ENCODE measurements at places on chromosomes 2 and 18.
A peak's percentile ranks its signal among the peaks of the same experiment; 100 is the strongest.

DNA sequence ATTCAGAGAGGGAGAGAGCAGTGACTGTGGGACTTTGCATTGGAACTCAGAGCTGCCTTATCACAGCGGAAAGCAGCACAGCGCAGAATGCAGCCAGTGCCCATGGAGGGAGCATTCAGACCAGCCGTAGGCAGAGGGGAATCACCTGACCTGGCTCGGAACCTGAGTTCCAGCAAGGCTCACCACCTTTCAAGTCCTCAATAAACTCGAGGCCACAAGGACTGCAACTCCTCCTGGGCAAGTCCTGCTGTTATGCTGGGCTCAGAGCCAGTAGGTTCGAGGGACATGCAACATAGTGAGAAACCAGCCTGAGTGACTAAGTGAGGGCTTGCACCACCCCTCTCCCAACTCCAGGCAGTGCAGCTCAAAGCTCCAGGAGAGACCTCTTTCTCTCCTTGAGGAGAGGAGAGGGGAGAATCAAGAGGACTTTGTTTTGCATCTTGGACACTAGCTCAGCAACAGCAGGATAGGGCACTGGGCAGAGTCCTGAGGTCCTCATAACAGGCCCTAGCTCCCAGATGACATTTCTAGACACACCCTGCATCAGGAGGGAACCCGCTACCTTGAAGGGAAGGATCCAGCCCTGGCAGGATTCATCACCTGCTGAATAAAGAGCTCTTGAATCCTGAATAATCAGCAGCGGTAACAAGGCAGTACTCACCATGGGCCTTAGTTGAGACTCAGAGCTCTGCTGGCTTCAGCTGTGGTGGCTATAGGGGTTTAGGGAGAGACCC lies 136.8 kb upstream of the OTOS start:
- no peak for DNase-seq

DNA sequence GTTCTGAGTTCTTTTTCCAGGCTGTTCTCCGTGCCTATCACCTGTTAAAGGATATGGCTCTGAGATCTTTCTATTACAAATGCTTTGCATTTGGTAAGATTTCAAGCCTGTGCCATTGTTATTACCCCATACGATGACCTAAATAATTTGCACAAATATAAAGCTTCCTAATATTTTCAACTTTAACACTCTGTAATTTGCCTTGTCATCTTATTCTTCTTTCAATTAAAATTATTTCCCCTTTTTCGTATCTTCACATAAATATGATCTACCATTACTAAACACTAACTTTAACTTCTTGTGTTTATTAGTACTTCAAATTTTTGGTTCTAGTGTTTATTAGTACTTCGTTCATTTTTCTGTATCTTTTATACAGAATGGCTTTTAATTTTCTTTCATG lies 3.2 kb upstream of the MSL3B start:
- DNase-seq: no peak

DNA sequence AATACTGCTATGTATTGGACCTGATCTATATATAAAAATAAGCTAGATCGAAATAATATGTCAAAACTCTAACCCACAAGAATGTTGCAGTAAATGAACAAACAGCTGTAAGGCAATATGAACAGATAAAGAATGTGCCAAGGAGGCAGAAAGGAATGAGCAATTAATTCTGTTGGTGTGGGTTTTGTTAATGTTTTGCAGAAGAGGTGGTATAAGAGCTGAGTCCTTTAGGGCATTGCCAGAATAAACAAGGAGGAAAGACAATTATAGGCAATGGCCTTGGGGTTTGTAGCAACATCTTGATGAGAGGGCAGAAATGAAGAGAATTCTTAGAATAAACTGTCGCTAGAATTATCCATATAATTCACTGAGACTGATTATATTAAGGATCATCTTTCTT lies 240.9 kb upstream of the GULP1 start:
- DNase-seq: no peak

DNA sequence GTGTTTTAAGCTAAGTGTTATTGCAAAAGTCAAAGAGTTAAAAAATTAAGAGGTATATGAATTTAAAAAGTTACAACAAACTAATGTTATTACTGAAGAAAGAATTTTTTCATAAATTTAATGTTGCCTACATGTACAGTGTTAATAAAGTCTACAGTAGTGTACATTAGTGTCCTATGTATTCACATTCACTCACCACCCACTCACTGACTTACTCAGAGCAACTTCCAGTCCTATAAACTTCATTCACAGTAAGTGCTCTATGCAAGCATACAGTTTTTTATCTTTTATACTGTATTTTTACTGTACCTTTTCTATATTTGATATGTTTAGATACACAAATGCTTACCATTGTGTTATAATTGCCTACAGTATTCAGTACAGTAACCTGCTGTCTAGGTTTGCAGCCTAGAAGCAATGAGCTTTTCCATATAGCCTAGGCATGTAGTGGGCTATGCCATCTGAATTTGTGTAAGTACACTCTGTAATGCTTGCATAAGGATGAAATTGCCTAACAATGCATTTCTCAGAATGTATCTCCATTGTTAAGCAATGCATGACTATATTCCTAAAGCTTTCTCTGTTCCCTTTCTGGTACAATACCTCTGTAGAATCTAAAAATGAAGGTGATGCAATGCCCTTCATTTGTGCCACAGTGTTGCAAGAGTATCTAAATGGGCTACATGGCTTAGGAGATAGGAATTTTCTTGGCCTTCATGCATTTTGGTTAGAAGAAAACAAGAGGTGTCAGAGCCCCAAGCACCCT lies 370.8 kb upstream of the NT5C1B start:
- no peak for DNase-seq

DNA sequence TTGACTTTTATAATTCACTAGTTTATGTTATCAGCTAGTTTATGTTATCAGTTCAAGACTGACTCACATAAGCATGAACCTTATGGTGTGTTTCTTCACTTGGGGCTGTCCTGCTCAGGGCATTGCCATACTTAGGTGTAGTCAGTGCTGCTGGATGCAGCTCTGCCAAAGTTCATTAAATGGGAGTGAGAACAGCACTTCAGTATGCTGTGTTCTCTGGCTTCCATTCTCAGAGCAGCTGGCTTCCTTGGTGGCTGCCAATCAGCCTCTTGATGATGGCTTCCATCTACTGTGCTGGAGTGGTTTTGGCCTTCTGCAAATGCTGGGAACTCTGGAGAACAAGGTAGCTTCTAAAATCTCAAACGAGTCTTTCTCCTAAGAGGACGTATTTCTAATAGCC lies 170.7 kb downstream of the TDRD15 start:
- no peak for DNase-seq

DNA sequence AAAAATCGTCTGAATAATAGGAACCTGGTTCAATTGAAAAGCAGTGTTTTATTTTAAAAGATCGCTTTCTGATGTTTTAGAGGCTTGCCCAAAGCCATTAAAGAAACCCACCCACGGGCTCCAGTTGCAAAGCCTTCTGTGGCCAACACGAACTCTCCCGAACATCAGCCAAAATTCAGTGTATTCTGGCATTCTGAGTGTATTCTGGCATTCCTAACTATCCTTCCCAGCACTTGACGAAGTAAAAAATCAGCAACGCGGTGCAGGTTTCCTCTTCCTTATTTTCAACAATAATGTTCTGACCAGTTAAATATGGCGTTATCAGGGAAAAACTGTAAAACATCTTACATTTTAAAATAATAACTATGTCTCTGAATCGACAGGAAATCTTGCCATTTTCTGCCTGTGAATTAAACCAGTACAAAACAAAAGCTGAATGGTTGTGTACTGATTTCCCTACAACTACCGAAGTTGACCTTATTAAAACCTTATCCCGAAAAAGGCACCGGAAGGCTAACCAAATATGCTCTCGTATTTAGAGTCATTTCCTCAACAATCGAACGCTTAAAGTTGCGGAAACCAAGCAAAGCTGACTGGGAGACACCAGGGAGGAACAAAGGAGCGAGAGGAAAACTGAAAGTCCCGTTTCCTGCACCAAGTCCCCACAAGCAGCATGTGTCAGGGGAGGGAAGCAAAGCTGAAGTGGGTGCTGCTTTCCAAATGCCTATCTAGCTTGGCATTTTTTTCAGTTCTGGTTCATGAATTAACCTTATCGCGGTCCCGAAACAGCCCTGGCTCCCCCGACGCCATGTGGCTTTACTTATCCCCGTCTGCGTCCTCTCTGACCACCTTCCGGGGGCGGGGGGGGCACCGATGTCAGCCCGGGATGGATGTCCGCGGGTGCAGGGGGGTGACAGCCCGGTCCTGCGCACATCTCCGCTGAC lies 44.3 kb downstream of the ZNF516 start:
- DNase-seq: peak; percentile 76

GRCh38 chr2:25375989-25376545 lies 34.3 kb upstream of the DNMT3A start:
- no peak for DNase-seq

GRCh38 chr2:20512061-20512605 lies 65.3 kb downstream of the RHOB start:
- no peak for DNase-seq

GRCh38 chr2:113901943-113902342 lies 12.1 kb downstream of the ACTR3 start:
- no peak for DNase-seq

DNA sequence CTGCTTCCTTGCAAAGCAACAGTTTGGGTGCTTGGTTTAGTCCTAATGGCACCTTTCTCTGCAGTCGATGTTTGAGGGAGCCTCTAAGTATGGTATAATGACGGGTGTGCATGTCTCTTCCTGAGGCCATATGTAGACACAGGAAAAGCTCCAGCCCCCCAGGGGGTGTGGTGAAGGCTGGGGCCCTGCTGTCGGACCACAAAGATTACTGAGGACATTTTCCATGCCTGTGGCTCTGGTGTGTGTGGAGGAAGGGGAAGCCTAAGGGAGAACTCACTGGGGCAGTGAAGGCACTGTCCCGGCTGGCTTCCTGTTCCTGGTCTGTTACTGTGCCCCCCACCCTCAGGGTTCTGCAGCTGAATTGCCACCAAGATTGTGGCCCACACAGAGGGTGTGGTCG lies 187.1 kb downstream of the FHOD3 start:
- DNase-seq: peak; percentile 74

GRCh38 chr2:45768208-45768607 lies 116.7 kb downstream of the PRKCE start:
- no peak for DNase-seq

GRCh38 chr2:219274361-219274921 lies 4.7 kb upstream of the DNAJB2 start:
- no peak for DNase-seq

- DNase-seq: no peak
Observed at GRCh38 chr2:68906716-68907115, 35.5 kb upstream of the BMP10 start.

DNA sequence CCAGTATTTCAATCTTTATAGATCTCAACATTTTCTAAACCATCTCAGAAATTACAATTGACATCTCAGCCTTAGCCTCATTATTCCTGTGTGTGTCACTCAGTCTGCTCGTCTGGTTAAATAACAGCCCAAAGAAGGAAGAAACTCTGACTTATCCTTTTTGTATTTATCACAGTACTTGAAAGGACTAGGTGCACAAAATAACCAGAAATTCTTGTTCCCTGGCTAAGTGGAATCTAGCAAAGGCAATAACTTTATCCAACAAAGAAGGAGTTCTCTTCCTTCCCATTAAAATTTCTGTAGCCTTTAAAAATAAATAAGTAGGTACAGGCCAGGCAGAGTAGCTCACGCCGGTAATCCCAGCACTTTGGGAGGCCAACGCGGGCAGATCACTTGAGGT lies 139.9 kb upstream of the PID1 start:
- DNase-seq: no peak

DNA sequence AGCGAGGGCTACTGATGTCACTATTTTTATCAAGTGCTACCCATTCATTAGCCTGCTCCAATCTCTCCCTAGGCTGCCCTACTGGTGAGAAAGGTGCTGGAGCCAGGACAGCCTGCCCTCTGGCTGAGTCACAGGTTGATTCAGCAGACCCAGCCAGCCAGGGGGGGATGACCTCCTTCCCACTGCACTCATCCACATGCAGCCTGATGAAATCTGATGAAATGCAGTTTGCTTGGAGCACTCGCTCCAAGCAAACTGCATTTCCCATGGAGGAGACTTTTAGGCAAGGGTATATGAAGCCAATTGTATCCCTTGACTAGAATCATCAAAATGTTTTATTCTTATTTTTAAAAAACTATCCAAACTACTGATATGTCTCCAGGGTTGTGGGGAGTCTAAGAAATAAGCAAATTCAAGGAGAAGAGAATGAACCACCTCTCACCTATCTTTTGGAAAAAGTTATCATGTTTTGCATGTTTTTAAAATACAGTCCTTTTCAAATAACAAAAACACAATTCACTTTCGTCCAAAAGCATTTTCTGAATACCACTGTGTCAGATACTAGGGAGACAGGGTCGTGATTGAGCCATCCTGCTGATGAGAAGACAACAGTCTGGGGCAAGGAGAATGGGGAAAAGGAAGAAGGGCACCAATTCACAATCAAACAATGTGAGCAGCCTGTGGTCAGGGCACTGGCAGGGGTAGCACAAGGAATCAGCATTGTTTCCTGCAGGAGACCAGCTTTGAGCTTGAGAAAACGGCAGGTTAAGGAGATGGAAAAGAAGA lies 128.3 kb downstream of the AFF3 start:
- no peak for DNase-seq

GRCh38 chr2:15829985-15830384 lies 110.4 kb upstream of the MYCN start:
- no peak for DNase-seq

- no peak for DNase-seq
Observed at GRCh38 chr18:50848991-50849390, 29.2 kb upstream of the MRO start.

DNA sequence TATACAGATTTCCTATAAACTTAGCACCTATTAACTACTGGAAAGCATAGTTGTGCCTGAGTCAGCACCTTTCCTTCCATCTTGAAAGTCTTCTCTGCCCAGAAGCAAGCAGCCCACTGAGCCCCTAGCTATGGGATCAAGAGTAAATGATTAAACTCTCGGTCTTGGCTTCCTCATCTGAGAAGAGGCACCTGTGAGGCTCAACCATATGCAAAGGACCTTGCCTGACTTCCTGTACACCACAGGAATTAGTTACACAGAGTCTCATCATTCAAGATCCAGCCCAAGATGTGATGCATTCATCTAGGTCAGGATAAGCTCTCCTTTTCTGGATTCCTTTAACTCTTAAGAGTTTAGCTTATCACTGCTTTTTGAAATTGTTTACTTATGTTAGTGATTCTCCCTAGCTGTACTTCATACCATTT lies 96.0 kb downstream of the CDH2 start:
- no peak for DNase-seq

GRCh38 chr2:191635333-191636234 lies 42.4 kb upstream of the NABP1 start:
- DNase-seq: no peak

Data from left hindlimb (tissue), 1 donor.